ENCODE measurements at places on chromosomes 7 and 10. TPM values are rescaled to one million over a fixed set of nuclear protein-coding genes. Genes with fewer than 3 reads are reported as not detected.
A peak's percentile ranks its signal among the peaks of the same experiment; 100 is the strongest.

DNA sequence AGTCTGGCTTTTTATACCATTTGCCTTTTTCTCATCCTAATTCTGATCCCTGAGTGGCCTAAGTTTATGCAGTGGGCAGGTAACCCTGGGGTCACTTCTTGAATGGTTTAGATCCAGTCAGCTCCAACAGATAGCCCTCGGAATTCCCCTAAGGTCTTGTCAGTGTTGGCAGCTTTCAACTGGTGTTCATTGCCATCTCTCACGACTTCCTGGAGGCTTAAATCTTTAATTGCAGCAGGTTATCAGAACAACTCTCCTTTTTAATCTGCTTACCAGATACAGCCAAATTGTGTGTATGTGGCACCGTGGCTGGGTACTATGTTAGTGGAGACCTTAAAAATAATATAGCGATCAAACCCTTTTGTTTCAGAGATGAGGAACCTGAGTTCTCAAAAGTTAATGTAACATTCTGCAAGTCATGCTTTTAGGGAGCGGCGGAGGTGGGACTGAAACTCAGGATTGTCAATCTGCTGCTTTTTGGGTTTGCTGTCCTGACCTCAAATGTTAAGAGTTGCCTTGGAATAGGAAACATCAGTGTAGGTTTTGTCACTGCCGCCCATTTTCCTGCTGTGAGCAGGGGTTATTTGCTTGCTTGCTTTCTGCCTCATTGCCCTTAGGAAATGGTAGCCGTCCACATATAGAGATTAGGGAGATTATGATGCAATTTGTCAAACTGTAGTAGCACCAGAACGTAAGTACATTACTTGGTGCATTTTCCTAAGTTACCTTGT, 818 bp downstream of the DLD start:
- H3K27ac ChIP-seq, result peak overlapping the region; percentile 36
- H3K4me1 ChIP-seq, result peaks cover 42% of the 10 kb centered on the region
- DNase-seq, result no peak

- peaks cover 20% of the 10 kb centered on the region for H3K4me1 ChIP-seq
- no peaks in the 10 kb centered on the region for H3K36me3 ChIP-seq
- H3K27ac ChIP-seq, result peak overlapping the region; percentile 83
- DNase-seq, result no peak
- H3K27me3 ChIP-seq, result no peaks in the 10 kb centered on the region
Measured at GRCh38 chr10:13527864-13528122, 1.0 kb downstream of the BEND7 start.

- no peaks in the 10 kb centered on the region for H3K36me3 ChIP-seq
- no peak overlapping the region for H3K27ac ChIP-seq
Measured at GRCh38 chr7:91127959-91128358, 136.3 kb upstream of the FZD1 start.

GRCh38 chr10:31350891-31351290, 31.9 kb downstream of the ZEB1 start:
- DNase-seq, result no peak
- no peak overlapping the region for H3K4me3 ChIP-seq
- no peaks in the 10 kb centered on the region for H3K4me1 ChIP-seq
- H3K36me3 ChIP-seq, result no peaks in the 10 kb centered on the region
- H3K27me3 ChIP-seq, result no peaks in the 10 kb centered on the region

- H3K4me1 ChIP-seq, result no peaks in the 10 kb centered on the region
- H3K36me3 ChIP-seq, result no peaks in the 10 kb centered on the region
- DNase-seq, result no peak
- no peaks in the 10 kb centered on the region for H3K27me3 ChIP-seq
Measured at GRCh38 chr7:129203050-129203741, 14.8 kb downstream of the SMO start.

DNA sequence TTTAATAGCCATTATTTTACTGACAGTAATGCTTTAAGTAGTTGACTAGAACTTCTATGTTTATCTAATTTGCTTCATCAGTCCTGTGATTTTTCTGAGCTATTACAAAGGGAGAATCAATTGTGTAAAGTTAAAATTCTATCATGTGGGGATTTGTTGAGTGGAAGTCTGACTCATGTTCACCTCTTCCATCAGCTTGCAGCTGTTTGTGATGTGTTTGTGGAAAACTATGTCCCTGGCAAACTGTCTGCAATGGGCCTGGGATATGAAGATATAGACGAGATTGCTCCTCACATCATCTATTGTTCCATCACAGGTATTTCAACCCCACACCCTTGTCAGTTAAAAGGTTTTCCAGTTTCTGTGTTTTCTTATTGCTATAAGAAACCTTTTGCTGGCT, 59.9 kb downstream of the SUGCT start:
- DNase-seq, result peak; percentile 19
- H3K27me3 ChIP-seq, result no peaks in the 10 kb centered on the region
- H3K36me3 ChIP-seq, result no peaks in the 10 kb centered on the region
- H3K4me3 ChIP-seq, result no peak overlapping the region
- H3K4me1 ChIP-seq, result no peaks in the 10 kb centered on the region

- no peaks in the 10 kb centered on the region for H3K27me3 ChIP-seq
- H3K4me3 ChIP-seq, result no peak overlapping the region
- DNase-seq, result no peak
- H3K4me1 ChIP-seq, result no peaks in the 10 kb centered on the region
Measured at GRCh38 chr7:127760436-127761031, 108.5 kb downstream of the SND1 start.

GRCh38 chr10:9301148-9301547, 1246.7 kb downstream of the GATA3 start:
- H3K4me1 ChIP-seq, result no peaks in the 10 kb centered on the region
- no peak overlapping the region for H3K4me3 ChIP-seq
- H3K36me3 ChIP-seq, result no peaks in the 10 kb centered on the region
- H3K27ac ChIP-seq, result no peak overlapping the region
- DNase-seq, result no peak

- no peaks in the 10 kb centered on the region for H3K4me1 ChIP-seq
- H3K27me3 ChIP-seq, result no peaks in the 10 kb centered on the region
- no peak overlapping the region for H3K27ac ChIP-seq
- H3K4me3 ChIP-seq, result no peak overlapping the region
Measured at GRCh38 chr7:28688651-28689050, 269.5 kb downstream of the TRIL start.

GRCh38 chr10:17882557-17882956, 69.2 kb upstream of the SLC39A12 start:
- H3K4me1 ChIP-seq, result no peaks in the 10 kb centered on the region
- no peak overlapping the region for H3K4me3 ChIP-seq
- H3K27me3 ChIP-seq, result no peaks in the 10 kb centered on the region
- H3K27ac ChIP-seq, result peak overlapping the region; percentile 40

DNA sequence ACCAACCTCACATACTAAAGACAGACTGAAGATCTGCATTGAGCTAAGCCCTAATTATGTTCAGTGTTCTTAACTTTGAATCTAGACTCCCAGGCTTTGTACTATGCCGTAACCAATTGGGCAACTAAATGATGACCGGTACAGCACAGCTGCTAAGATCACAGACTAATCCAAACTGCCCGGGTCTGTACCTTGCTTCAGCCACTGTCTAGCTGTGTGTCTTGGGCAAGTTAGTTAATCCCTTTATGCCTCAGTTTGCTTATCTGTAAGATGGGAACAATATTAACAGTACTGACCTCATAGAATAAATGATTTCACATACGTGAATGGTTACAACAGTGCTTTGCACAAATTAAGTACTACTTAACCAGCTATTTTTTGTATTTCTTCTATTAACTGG, 205.8 kb upstream of the NFE2L3 start:
- H3K36me3 ChIP-seq, result no peaks in the 10 kb centered on the region
- DNase-seq, result no peak
- H3K27ac ChIP-seq, result no peak overlapping the region

- H3K4me3 ChIP-seq, result no peak overlapping the region
- no peaks in the 10 kb centered on the region for H3K36me3 ChIP-seq
- DNase-seq, result no peak
Measured at GRCh38 chr10:63240807-63241206, 107.7 kb downstream of the NRBF2 start.

GRCh38 chr10:69955897-69956740, 96.5 kb upstream of the MACROH2A2 start:
- H3K4me1 ChIP-seq, result no peaks in the 10 kb centered on the region
- H3K36me3 ChIP-seq, result no peaks in the 10 kb centered on the region
- no peak overlapping the region for H3K27ac ChIP-seq
- no peak for DNase-seq

- DNase-seq, result peak; percentile 50
- H3K27me3 ChIP-seq, result no peaks in the 10 kb centered on the region
- H3K4me1 ChIP-seq, result peaks cover 28% of the 10 kb centered on the region
- H3K4me3 ChIP-seq, result peak overlapping the region; percentile 74
- peak overlapping the region; percentile 94 for H3K27ac ChIP-seq
- H3K36me3 ChIP-seq, result no peaks in the 10 kb centered on the region
Measured at GRCh38 chr10:58266826-58267712, 625 bp downstream of the IPMK start.

DNA sequence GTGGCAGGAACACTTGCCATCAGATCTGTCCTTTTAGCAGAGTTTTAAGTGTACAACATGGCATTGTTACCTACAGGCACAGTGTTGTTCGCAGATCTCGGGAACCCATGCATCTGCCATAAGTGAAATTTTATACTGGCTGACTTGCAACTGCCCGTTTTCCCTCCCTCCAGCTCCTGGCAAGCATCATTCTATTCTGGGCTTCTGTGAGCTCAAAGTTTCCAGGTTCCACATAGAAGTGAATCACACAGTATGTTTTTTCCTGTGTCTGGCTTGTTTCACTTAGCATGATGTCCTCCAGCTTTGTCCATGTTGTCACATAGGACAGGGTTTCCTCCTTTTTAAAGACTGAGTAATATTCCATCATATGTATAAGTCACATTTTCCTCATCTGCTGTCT, 56.6 kb downstream of the C10orf143 start:
- no peaks in the 10 kb centered on the region for H3K27me3 ChIP-seq
- H3K27ac ChIP-seq, result no peak overlapping the region
- DNase-seq, result no peak
- no peaks in the 10 kb centered on the region for H3K36me3 ChIP-seq
- H3K4me1 ChIP-seq, result no peaks in the 10 kb centered on the region

DNA sequence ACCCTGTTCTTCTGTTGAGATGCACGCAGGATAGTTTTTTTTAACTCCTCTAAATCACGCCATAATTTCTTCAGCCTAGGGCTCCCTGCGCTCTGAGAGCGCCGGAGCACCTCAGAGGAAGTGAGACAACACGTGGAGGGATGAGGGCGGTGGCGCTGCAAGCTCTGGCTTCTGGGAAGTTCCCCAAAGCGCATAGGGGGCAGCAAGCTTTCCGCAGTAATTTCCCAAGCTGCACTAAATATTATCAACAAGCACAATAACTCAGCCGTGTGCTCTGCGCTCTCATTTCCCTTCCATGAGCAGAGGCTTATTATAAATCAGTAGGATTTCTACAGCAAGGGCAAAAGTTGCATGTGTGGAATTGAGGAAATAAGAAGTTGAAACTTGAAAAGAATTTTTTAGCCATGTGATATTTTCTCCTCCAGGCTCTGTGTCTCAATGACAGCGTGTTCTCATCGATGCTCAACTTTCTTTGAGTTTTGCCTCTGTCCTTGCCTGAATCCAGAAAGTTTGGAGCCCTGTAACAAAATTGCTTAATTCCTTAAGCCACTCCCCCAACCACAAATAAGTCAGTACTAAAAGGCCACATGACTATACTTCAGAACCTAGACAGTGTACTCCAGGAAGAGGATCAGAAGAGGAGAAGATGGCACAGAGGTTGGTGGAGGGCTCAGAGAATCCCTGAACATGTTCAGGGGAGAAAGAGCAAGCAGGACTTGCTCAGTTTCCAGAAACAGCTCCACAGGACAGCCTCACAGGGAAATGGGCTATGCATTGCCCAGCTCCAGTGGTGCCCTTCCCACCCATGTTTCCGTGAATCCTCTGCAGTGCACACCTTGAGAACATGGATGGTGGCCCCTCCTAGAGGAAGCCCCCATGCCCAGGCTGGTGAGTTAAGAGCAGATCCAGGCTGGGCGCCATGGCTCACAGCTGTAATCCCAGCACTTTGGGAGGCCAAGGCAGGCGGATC, 221.5 kb upstream of the GHITM start:
- no peak overlapping the region for H3K4me3 ChIP-seq
- DNase-seq, result peak; percentile 31

DNA sequence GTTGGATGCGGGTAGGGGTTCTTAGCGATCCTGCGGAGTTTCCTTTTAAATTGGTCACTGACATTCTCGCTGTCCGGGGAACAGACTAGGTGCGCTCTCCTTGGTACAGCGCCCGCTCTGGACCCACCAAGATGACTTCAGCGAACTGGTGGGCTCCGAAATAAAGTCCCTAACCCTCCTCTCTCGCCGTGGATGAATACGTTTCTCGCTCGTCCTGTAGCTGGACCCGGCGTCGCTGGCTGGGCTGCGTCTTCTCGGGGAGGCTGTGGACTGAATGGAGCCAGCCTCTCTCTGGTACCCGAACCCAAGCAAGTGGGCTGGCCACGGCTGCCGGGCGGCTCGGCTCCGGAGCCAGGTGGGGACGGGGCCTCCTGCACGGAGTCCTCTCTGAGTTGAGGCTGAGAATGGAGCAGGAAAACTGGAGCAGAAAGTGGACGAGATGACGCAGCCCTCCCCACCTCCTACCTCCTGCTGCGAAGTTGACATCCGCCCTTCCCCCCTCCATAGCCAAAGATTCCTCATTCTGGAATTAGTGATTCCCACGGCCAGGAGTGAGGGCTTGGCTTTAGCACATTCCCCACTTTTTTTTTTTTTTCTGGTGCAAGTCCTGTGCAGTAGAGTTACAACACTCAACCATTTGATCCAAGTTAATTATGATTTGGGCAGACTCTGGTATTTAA, 1.5 kb downstream of the UNC5B start:
- no peaks in the 10 kb centered on the region for H3K27me3 ChIP-seq
- H3K36me3 ChIP-seq, result no peaks in the 10 kb centered on the region
- H3K27ac ChIP-seq, result peak overlapping the region; percentile 50
- H3K4me1 ChIP-seq, result peaks cover 31% of the 10 kb centered on the region
- no peak for DNase-seq

DNA sequence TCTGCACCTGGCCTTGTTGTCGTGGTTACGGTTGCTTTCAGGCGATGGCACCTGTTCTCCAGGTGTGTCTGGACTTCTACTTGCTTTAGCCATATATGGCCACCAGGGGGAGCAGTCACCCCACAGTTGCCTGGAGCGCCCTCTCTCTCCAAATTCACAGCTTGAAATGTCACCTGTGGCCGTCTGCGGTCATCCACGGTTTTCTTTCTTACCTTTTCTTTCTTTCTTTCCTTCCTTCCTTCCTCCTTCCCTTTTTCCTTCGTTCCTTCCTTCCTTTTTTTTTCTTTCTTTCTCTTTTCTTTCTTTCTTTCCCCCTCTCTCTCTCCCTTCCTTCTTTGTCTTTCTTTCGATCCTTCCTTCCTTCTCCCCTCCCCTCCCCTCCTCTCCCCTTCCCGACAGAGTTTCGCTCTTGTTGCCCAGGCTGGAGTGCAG, 150.5 kb upstream of the VKORC1L1 start:
- no peak overlapping the region for H3K4me3 ChIP-seq
- H3K27ac ChIP-seq, result no peak overlapping the region
- peak; percentile 58 for DNase-seq
- H3K27me3 ChIP-seq, result no peaks in the 10 kb centered on the region
- H3K36me3 ChIP-seq, result no peaks in the 10 kb centered on the region
- no peaks in the 10 kb centered on the region for H3K4me1 ChIP-seq

GRCh38 chr10:126391192-126391885, 3.1 kb upstream of the ADAM12 start:
- no peak overlapping the region for H3K4me3 ChIP-seq
- DNase-seq, result peak; percentile 30
- H3K27me3 ChIP-seq, result peaks cover 10% of the 10 kb centered on the region
- peaks cover 10% of the 10 kb centered on the region for H3K4me1 ChIP-seq
- H3K36me3 ChIP-seq, result no peaks in the 10 kb centered on the region

Gene EGFR
- 93.5 TPM for total RNA-seq

Gene LRRN3
- 68.9 TPM for total RNA-seq

Gene ASB10
- not detected for total RNA-seq

Gene STOX1
- total RNA-seq, result 12.9 TPM

Gene IQUB
- total RNA-seq, result 3.1 TPM

Gene DDC
- 1.4 TPM for total RNA-seq

Gene CALHM1
- total RNA-seq, result not detected

Gene CACNA2D1
- 57.1 TPM for total RNA-seq

Gene GIMAP8
- total RNA-seq, result 11.2 TPM

Gene TAC1
- total RNA-seq, result 6.3 TPM

Gene PYROXD2
- total RNA-seq, result 32.9 TPM
